ENCODE measurements at places on chromosomes 7 and 10. TPM values are rescaled to one million over a fixed set of nuclear protein-coding genes. Genes with fewer than 3 reads are reported as not detected.

- no peaks in the 10 kb centered on the region for H3K36me3 ChIP-seq
- no peak overlapping the region for H3K4me3 ChIP-seq
- H3K27ac ChIP-seq: no peak overlapping the region
- H3K27me3 ChIP-seq: no peaks in the 10 kb centered on the region
- DNase-seq: no peak
These were observed 282.9 kb downstream of the PRKG1 start for GRCh38 chr10:51357170-51357569.

CLCN1 gene
- 0.12 TPM for total RNA-seq

DNA sequence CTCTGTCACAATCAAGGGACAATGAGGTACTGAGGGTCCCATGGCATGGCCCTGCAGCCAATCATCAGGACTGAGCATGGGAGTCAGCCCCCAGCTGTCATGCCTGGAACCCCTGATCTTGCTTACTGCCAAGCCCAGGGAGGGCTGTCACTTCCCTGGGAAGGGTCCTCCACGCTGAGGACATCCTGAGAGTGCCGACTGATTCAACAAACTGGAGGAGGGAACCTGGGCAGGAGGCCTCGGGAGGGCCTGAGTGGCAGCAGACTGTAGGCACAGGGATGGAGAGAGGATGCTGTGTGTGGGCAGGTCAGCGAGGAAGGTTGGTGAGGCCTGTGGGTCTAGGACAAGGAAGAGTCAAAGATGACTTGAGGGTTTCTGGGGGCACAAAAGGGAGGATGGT lies 154.3 kb downstream of the ZNF248 start:
- no peak overlapping the region for H3K4me3 ChIP-seq
- H3K4me1 ChIP-seq: no peaks in the 10 kb centered on the region
- DNase-seq: no peak
- H3K27ac ChIP-seq: no peak overlapping the region
- no peaks in the 10 kb centered on the region for H3K27me3 ChIP-seq
- no peaks in the 10 kb centered on the region for H3K36me3 ChIP-seq

TMEM72 gene
- 1.2 TPM for total RNA-seq

- H3K36me3 ChIP-seq: peaks cover 7% of the 10 kb centered on the region
- H3K4me3 ChIP-seq: no peak overlapping the region
- DNase-seq: no peak
- peaks cover 4% of the 10 kb centered on the region for H3K4me1 ChIP-seq
These were observed 41.4 kb downstream of the ZMYND11 start for GRCh38 chr10:176677-177076.

GRCh38 chr10:3110782-3111620 lies 43.7 kb downstream of the PFKP start:
- H3K4me1 ChIP-seq: no peaks in the 10 kb centered on the region
- no peaks in the 10 kb centered on the region for H3K27me3 ChIP-seq
- DNase-seq: no peak
- no peak overlapping the region for H3K27ac ChIP-seq
- H3K36me3 ChIP-seq: peaks cover 7% of the 10 kb centered on the region
- no peak overlapping the region for H3K4me3 ChIP-seq

ESYT2 gene
- total RNA-seq: 89.4 TPM

DNA sequence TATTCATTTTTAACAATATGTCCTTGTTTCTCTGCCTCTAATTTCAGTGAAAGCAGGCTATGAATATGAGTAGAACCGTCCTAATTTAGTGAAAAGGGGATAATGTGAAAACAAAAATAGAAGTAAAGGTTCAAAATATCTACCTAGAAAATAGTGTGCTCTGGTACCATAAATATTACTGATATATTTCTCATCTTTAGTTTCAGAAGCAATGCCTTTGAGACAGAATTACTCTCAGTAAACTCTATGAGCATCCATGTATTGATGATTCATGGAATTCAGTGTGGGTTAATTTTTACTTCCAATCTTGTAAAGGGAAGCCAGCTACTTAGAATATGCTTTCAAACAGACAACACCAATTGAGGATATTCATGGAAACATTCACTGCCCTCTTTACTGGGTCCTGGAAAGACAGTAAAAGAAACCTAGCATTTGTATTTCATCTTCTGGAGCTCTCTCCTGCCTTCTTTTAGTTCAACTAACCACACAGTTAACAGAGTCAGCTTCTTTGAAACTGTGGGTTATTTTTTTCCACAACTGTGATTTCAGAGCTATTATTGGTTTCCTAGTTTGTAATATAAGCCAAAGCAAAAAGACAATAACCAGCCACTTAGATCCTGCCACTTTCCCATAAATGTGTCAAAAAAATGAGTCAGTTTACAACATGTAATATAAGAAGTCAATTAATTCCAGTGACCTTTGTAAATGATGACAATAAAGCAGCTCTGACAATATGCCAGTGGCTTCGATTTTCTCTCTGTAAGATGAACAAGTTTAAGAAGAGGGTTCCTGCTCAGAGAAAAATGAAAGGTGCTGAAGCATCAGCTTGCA lies 1.7 kb downstream of the LRRN3 start:
- peaks cover 3% of the 10 kb centered on the region for H3K36me3 ChIP-seq
- no peak overlapping the region for H3K27ac ChIP-seq
- H3K4me1 ChIP-seq: peaks cover 37% of the 10 kb centered on the region
- H3K4me3 ChIP-seq: peak overlapping the region; percentile 88

DNA sequence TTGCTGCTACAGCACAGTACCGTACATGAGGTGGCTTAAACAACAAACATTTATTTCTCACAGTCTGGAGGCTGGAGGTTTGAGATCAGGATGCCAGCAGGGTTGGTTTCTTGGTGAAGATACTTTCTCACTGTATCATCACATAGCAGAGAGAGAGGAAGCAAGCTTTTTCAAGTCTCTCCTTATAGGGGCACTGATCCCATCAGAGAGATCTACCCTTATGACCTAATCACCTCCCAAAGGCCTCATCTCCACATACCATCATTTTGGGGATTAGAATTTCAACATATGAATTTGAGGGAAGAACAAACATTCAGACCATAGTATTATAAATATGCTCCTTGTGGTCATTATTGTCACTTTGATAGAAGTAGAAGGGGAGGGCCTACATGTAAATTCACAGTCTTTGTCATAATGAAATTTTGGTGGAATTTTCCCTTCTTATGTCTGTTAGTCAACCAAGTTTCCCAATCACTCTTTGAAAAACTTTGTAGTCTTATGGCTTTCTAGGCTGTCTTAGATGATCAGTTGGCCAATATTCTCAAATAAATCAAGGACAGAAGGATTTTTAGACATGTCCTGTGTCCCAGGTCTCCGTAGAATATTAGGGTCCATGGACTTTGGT lies 606.2 kb downstream of the LRMDA start:
- peaks cover 47% of the 10 kb centered on the region for H3K4me1 ChIP-seq
- H3K27me3 ChIP-seq: peaks cover 42% of the 10 kb centered on the region
- peaks cover 12% of the 10 kb centered on the region for H3K36me3 ChIP-seq
- no peak for DNase-seq
- no peak overlapping the region for H3K27ac ChIP-seq

SLC25A28 gene
- 33.9 TPM for total RNA-seq

- DNase-seq: peak; percentile 71
- peak overlapping the region; percentile 29 for H3K27ac ChIP-seq
- peaks cover 40% of the 10 kb centered on the region for H3K27me3 ChIP-seq
- H3K4me1 ChIP-seq: peaks cover 10% of the 10 kb centered on the region
- H3K4me3 ChIP-seq: peak overlapping the region; percentile 73
- peaks cover 19% of the 10 kb centered on the region for H3K36me3 ChIP-seq
These were observed 2.4 kb downstream of the ZNF467 start for GRCh38 chr7:149770728-149771636.

GRCh38 chr7:7098280-7098818 lies 84.0 kb upstream of the C1GALT1 start:
- H3K27ac ChIP-seq: peak overlapping the region; percentile 90
- no peak overlapping the region for H3K4me3 ChIP-seq
- no peaks in the 10 kb centered on the region for H3K27me3 ChIP-seq
- DNase-seq: no peak
- H3K4me1 ChIP-seq: peaks cover 45% of the 10 kb centered on the region

GRCh38 chr10:69406816-69407580 lies 9.7 kb downstream of the TACR2 start:
- peak overlapping the region; percentile 66 for H3K27ac ChIP-seq
- no peak for DNase-seq
- H3K4me1 ChIP-seq: peaks cover 19% of the 10 kb centered on the region
- peaks cover 11% of the 10 kb centered on the region for H3K36me3 ChIP-seq
- H3K27me3 ChIP-seq: no peaks in the 10 kb centered on the region
- H3K4me3 ChIP-seq: no peak overlapping the region

KIAA1217 gene
- 99.0 TPM for total RNA-seq

- no peak for DNase-seq
- no peaks in the 10 kb centered on the region for H3K27me3 ChIP-seq
- no peak overlapping the region for H3K4me3 ChIP-seq
- H3K4me1 ChIP-seq: no peaks in the 10 kb centered on the region
- H3K27ac ChIP-seq: no peak overlapping the region
These were observed 46.7 kb upstream of the MDFIC start for GRCh38 chr7:114875186-114875585.

BMPER gene
- 10.2 TPM for total RNA-seq

- H3K4me1 ChIP-seq: no peaks in the 10 kb centered on the region
- H3K36me3 ChIP-seq: no peaks in the 10 kb centered on the region
- H3K27me3 ChIP-seq: no peaks in the 10 kb centered on the region
These were observed 6.9 kb downstream of the C10orf62 start for GRCh38 chr10:97596101-97597082.

STEAP4 gene
- 1.2 TPM for total RNA-seq

SYT15B gene
- total RNA-seq: 0.24 TPM

DNA sequence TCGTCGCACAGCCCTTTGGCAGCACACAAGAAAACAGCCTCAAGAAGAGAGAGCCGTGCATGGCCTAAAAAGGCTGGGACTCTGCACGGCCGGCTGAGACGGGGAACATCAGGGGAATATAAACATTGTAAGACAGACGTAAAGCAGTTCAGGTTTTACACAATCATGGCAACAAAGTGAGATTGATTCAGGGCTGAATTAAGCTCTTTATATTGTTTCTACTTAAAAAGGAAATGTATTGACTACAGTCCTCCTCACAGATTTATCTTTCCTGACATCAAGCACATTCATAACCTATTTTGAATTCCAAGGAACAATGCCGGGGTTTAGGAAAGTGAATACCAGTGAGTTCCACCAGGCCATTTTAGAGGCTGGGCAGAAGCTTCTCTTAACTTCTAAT lies 25.2 kb downstream of the SORBS1 start:
- H3K27me3 ChIP-seq: no peaks in the 10 kb centered on the region
- peaks cover 3% of the 10 kb centered on the region for H3K36me3 ChIP-seq
- H3K4me3 ChIP-seq: peak overlapping the region; percentile 67
- peaks cover 59% of the 10 kb centered on the region for H3K4me1 ChIP-seq
- no peak for DNase-seq
- peak overlapping the region; percentile 86 for H3K27ac ChIP-seq

DNA sequence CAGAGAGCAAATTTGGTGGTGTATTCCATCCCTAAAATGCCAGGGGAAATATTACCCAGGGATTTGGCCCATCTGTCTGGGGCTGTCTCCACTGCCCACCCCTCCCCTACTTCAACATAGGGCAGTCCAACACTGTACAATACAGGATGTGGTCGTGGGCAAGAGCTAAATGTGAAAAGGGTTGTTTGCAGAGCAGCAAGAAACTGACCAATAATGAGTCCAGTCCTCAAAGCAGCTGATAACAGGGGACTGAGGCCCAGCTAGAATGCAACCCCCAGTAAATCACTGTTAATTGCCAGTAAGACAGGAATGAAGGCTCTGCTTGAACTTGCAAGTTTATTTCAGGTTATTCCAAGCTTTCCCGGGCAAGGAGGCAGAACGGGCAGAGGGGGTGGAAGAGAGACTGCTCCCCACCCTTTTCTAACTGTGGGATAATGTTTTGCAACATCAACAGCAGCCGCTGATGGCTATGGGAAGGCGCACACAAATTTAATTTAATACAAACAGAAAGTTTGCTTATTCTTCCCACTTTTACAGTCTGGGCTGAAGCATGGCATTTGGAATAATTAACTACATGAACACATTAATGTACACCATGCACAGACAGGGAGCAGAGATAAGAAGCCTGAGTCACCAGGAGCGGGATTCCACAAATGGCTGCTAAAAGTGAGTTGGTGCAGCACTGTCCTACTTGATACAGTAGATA lies 36.8 kb downstream of the AFAP1L2 start:
- no peaks in the 10 kb centered on the region for H3K27me3 ChIP-seq
- peaks cover 21% of the 10 kb centered on the region for H3K4me1 ChIP-seq
- H3K4me3 ChIP-seq: no peak overlapping the region

GRCh38 chr7:75937958-75938786 lies 23.2 kb downstream of the POR start:
- H3K36me3 ChIP-seq: peaks cover 19% of the 10 kb centered on the region
- no peaks in the 10 kb centered on the region for H3K27me3 ChIP-seq
- H3K27ac ChIP-seq: peak overlapping the region; percentile 61
- H3K4me3 ChIP-seq: no peak overlapping the region
- DNase-seq: no peak

DNA sequence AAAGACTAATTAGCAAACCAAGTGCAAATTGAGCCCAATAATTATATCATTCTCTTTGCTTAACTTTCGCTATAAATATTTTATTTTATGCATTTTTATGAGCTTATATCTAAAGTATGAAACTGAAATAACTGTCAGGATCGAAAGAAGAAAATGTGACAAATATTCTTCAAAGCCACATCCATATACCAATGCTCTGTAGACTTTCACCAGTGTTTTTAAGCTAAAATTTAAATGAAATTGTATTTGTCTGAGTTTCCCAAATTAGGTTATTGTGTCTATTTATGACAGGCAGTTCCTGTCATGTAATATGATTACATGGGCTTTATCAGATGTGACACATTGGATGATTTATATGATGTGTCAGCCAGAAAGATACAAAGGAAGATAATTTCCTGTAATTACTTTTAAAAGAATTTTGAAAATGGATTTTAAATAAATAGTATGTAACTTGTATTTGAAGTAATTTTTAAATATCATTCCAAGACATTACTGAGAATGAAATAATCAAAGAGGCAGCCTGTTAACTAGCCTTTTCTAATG lies 317.9 kb upstream of the KLF6 start:
- H3K36me3 ChIP-seq: peaks cover 4% of the 10 kb centered on the region
- no peak for DNase-seq
- H3K4me3 ChIP-seq: no peak overlapping the region
- no peaks in the 10 kb centered on the region for H3K27me3 ChIP-seq
- no peaks in the 10 kb centered on the region for H3K4me1 ChIP-seq
- H3K27ac ChIP-seq: no peak overlapping the region

SLC29A4 gene
- total RNA-seq: 79.6 TPM

GRCh38 chr10:26217396-26218086 lies 967 bp downstream of the GAD2 start:
- peaks cover 14% of the 10 kb centered on the region for H3K4me1 ChIP-seq
- H3K4me3 ChIP-seq: peak overlapping the region; percentile 86
- DNase-seq: no peak
- no peaks in the 10 kb centered on the region for H3K36me3 ChIP-seq
- H3K27ac ChIP-seq: peak overlapping the region; percentile 80
- peaks cover 96% of the 10 kb centered on the region for H3K27me3 ChIP-seq

GRCh38 chr7:73668103-73668885 lies 663 bp downstream of the VPS37D start:
- no peaks in the 10 kb centered on the region for H3K27me3 ChIP-seq
- peaks cover 24% of the 10 kb centered on the region for H3K4me1 ChIP-seq
- peak overlapping the region; percentile 81 for H3K27ac ChIP-seq
- no peak for DNase-seq

DNA sequence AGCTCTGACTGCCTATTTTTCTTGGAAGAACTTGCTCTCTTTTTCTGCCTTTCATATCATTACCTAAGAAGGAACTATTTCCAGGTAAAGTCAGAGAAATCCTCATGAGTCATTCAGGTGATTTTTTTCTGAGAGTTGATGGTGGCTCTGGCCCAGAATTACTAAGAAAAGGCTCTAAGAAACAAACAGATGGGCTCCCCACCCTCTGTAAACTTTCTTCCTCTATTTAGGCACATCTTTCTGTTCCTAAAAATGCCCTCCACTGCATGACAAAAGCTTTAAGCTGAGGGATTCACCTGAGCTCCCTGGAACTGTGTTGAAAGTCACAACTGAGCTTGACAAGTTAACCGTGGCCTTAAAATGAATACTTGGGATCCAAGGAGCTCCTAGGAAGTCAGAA lies 1.6 kb downstream of the OLAH start:
- H3K4me1 ChIP-seq: peaks cover 4% of the 10 kb centered on the region
- DNase-seq: no peak
- no peak overlapping the region for H3K27ac ChIP-seq

ALOX5 gene
- 17.3 TPM for total RNA-seq

All from type B pancreatic cell (in vitro differentiated cells).